ENCODE measurements at places on chromosomes 12 and 14. TPM values are rescaled to one million over a fixed set of nuclear protein-coding genes. Genes with fewer than 3 reads are reported as not detected.

The KCNH5 gene
- total RNA-seq = 0.24 TPM

The PTGR2 gene
- 3.5 TPM for total RNA-seq

The NXPH4 gene
- total RNA-seq = 7.5 TPM

The UNC79 gene
- total RNA-seq = not detected

The NRL gene
- total RNA-seq = 1.0 TPM

The SARNP gene
- total RNA-seq = 119 TPM

The FICD gene
- 5.7 TPM for total RNA-seq

The EMP1 gene
- 190 TPM for total RNA-seq

The ACSM4 gene
- total RNA-seq = not detected

The CYP46A1 gene
- total RNA-seq = not detected

The NRIP2 gene
- total RNA-seq = 1.0 TPM

The SIRT4 gene
- 5.6 TPM for total RNA-seq

Measured in epithelial cell of alveolus of lung (primary cell).